Ascending aorta (tissue), 2 donors: ENCODE measurements at places on chromosomes 5 and 9. TPM values are rescaled to one million over a fixed set of nuclear protein-coding genes. Genes with fewer than 3 reads are reported as not detected.
A peak's percentile ranks its signal among the peaks of the same experiment; 100 is the strongest.

- DNase-seq, result no peak
These were observed 806 bp upstream of the CDC42SE2 start for GRCh38 chr5:131262953-131263541.

- DNase-seq, result no peak
These were observed 57.0 kb downstream of the IARS1 start for GRCh38 chr9:92236465-92236864.

DNA sequence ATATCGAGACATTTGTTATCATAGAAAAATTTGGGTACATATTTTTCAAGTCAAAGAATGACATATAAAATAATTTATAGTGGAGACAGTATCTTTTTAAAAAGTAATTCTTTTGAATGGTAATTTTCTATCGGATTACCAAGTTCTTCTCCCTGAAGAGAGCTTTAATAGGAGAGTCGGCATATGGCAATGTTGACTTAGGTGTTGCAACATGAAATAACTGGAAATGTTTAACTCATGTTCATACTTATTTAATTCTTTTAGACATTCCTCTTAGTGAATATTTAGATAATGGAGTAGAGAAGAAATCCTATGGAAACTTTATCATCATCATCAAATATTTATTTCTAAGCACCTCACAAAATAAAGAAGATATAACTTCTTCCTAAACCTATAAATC, 118.2 kb upstream of the CTNND2 start:
- no peak for DNase-seq

GRCh38 chr5:35478856-35479682, 138.6 kb upstream of the SPEF2 start:
- DNase-seq, result no peak

DNA sequence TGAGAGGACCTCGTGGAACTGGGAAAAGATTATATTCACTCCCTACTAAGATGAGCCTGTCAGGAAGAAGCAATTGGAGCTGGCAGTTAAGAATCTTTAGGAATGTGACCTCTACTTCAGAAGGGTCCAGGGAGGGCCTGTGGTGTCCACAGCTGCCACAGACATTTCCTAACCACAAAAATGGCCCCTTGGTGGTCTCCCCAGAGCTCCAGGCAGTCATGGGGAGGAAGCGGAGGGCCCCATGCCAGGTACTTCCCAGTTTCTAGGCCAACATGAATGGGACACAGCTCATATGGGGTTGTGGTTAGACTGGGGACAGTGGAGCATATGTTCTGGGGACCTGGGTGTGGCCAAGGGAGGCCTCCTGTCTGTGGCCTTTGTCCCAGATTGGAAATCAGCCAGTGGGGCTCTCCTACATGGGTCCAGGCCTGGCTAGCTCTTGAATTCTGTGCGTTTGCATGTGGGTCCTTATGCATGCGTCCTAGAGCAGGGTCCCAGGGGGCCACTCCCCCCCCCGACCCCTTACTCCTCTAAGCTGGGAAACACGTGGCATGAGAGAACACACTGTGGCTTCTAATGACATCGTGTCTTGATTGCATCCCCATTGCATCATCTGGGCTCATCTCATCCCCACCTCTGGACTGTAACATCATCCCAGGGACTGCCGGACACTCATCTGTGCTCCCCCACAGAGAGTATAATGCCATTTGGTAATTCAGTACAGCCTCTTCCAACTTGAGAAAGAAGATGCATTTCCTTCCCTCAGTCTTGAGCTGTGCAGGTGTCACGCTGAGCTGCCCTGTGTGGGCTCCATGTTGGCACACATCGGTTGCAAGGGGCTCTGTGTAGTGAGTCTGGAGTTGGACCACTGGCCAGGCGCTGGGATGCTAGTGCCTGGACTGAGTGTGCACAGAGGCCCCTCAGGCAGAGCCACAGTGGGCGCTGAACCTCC, 31.3 kb downstream of the IRF1 start:
- no peak for DNase-seq

DNA sequence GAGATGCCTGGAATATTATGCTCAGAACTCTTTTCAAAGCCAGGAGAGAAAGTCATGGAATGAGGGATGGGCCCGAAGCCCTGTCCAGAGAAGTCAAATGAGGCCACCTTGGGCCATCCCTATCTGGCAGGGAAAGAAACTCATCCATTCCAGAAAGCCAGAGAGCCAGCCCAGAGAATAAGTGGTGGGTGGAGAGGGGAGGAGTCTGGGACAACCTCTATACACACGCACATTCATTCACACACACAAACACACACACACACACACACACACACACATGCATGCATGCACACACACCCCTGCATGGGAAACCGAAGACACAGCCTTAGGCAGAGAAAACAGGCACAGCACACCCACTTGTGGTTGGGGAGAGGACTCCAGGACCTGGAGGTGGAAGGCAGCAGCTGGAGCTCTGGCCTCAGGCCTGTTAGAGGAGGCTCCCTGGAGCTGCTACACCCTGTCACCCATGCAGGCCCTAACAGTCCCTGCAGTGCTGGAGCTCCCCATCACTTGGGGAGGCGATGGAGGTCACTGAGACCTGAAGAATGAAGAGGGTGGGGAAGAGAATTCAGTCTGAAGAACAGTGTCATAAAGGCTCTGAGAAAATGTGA, 38.0 kb downstream of the TGFBI start:
- DNase-seq, result no peak

- DNase-seq, result no peak
These were observed 35.1 kb downstream of the SH3GLB2 start for GRCh38 chr9:128992995-128993394.

DNA sequence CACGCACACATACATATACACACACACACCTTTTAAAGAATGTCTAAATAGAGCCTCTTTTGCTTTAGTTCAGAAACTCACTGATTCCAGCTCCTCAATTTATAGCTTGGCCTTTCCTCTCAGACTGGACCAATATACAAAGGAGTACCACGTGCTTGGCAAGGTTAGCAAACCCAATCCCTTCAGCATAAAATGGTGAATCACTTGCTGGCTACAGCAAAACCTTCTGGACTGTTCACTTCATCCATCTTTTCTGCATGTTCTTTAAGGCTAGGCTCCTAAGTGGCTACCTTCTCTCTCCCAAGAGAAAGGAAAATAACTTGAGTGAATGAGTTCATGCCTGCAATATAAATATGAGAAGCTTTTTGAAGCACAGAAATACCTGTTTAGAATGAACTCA, 109.7 kb downstream of the LPAR1 start:
- DNase-seq, result no peak

DNA sequence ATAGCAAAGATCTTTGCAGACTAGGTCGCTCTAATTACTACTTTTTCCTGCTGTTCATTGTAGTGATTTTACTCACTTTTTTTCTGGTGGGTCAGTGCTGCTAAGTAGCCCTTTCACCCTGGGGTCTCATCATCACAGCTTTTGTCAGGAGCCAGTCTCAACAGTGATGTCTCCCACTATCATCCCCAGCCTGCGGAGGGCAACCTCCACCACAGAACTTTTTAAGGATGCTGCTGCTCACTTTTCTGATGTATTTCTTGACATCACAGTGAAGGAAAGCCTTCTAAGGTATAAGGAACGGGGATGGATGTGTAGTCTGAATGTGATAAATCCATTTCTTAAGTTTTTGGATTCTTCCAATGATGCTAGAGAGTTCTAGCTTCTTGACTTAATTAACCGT, 242.5 kb upstream of the RIOK2 start:
- DNase-seq, result no peak

- no peak for DNase-seq
These were observed 1.3 kb upstream of the ISL1 start for GRCh38 chr5:51381761-51382474.

GRCh38 chr5:73373814-73374510, 74.6 kb downstream of the FOXD1 start:
- DNase-seq, result no peak

- no peak for DNase-seq
These were observed 198.1 kb downstream of the ROR2 start for GRCh38 chr9:91751922-91752321.

DNA sequence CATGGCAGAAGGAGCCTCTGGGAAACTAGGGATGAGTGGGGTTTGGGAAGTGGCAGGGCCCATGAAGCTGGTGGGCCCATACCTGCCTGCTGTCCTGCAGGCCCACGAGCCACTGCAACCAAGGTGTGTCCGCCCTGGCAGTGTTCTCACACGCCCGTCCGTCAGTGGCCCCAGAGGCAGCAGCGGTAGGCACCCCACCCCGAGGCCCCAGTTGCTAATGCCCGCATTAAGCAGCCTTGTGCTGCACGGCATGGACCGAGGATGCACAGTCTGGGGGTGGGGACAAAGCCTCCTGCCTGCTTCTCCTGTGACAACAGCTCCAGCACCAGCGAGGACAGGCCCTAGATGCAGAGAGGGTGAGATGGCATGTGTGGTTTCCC, 41.3 kb downstream of the HK3 start:
- no peak for DNase-seq

DNA sequence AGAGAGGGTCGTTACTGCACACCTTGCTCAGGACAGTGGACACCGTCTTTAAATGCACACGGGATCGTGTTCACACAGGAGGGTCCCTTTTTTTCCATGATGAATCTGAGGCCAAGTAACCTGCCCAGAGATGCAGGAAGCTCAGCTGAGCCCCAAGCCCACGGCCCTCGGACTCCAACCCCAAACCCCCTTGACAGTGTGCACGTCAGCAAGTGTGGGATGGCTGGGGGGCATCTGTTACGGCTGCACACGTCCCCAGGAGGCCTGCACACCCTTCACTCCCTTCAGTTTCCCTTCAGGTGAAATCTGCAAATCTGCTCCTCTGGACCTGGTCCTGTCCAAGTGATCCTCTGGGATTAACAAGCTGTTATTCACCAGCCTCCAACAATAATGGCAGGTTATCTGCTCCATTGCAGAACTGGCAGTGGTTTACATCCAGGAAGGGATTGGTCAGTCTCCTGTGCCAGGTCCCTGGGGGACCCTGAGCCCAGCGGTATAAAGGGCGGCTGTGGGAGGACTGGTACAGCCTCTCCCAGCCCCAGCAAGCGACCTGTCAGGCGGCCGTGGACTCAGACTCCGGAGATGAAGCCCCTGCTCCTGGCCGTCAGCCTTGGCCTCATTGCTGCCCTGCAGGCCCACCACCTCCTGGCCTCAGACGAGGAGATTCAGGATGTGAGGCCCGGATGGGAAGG, at the start of gene LCN1:
Gene LCN1 (plus strand): TSS at position 525 of the 692 bp plus-strand sequence. CDS start 58 bp downstream, at position 583.
- peak; percentile 34 for DNase-seq

DNA sequence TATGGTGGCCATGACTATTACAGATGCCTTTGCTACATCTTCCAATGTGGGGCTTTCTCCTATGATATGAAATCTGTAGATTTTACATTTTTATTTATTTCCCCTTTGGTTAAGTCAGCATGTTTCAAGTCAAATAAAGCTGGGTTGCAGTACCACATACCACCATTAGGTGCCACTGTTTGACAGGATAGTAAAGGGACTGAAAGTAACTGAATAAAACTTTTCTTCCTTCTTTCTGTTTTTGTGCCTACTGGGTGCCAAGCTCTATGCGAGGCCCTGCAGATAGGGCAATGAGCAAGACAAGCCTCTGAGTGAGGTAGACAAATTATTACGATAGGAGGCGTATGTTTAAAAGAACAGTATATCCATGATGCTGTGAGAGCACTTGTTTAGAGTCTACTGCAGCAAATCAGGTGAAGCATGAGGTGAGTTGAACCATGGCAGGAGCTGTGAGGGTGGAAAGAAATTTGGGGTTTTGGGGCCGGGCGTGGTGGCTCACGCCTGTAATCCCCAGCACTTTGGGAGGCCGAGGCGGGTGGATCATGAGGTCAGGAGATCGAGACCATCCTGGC, 64.8 kb downstream of the GDNF start:
- DNase-seq, result no peak

GRCh38 chr5:112109331-112110007, 309.6 kb downstream of the EPB41L4A start:
- no peak for DNase-seq

GRCh38 chr9:16848179-16848578, 22.3 kb downstream of the BNC2 start:
- no peak for DNase-seq

- no peak for DNase-seq
These were observed 10.5 kb upstream of the PTGES2 start for GRCh38 chr9:128138001-128138400.

DNA sequence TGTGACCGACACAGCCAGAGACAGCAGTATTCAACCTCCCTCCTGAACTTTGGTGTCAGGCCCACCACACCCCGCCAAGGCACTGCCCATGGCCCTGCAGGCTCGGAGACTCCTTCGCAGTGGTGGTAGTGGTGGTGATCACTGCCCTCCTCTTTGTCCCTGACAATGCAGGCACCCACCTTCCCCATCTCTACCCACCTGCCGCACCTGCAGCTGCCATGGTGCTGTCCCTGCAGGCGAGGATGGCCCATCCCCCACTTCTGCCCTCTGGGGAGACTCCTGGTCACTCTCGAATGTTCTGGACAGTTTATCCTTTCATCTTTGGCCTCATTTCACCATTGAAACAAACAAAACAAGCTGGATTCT, 4.4 kb upstream of the IL4 start:
- no peak for DNase-seq

DNA sequence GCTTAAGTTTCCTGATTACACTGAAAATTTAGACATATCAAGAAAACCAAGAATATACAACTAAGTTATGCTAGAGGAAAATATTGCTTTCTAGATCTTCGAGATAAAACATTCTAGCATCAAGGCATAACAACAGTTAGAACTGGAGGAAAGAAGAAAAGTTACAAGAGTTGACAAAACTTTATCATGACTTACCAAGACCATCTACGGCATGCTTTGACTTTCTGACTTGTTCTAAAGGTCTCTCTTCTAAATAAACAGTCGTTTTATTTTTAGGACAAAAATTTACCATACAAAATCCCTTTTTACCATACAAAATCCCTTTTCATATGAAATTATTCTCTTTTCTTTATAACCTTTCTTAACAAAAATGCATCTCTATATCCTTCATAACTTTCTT, 1110.1 kb upstream of the CDH10 start:
- DNase-seq, result no peak

DNA sequence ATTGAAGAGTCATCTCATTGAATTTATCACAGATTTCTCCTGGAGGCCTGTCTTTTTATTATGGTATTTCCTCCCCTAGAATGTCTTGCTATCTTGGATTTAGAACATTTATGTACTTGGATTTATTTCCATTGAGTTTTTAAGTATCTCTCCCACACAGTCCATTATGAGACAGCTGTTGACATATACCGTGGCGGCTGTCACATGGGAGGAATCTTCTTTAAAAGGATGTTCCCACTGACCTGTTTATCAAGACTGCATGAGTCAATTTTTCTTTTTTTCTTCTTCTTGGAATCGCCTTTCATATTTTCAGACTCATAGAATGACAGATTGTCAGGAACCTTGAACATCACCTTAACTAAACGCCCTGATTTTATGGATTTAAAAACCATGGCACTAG, 2.9 kb upstream of the CAVIN4 start:
- no peak for DNase-seq

- DNase-seq, result no peak
These were observed 10.4 kb downstream of the PLPP7 start for GRCh38 chr9:131299961-131300347.

Gene SPATA31D4
- not detected for total RNA-seq

Gene PCDHA1
- total RNA-seq, result not detected

Gene SLC6A19
- total RNA-seq, result not detected

Gene SIT1
- not detected for total RNA-seq

Gene CERCAM
- 70.5 TPM for total RNA-seq

Gene CCDC152
- total RNA-seq, result not detected

Gene SLCO6A1
- not detected for total RNA-seq
